NCI-H1436 treated with DMSO at 0.1 percent for 48 hours (cell line): ENCODE measurements at places on chromosomes 16 and 17.

- no peak for DNase-seq
Measured at GRCh38 chr16:57764341-57765159, 29.0 kb downstream of the KATNB1 start.

DNA sequence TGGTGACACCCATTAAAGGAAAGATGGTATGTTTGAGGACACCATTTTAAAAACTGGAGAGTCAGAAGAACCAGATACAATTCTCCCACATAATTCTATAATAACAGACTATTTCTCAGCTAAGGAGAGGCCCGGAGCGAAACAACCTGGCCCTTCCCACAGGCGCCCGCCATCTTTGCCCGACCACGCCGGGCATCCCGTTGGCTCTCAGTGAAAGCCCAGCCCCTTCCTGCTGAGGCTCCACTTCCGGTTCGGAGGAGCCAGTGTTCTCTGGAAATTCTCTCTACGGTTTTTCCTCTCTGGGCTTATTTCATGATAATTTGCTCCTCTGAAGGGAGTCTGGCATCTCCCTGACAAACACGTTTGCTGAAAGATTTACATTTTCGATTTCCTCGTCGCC lies 175.7 kb downstream of the AXIN2 start:
- no peak for DNase-seq

DNA sequence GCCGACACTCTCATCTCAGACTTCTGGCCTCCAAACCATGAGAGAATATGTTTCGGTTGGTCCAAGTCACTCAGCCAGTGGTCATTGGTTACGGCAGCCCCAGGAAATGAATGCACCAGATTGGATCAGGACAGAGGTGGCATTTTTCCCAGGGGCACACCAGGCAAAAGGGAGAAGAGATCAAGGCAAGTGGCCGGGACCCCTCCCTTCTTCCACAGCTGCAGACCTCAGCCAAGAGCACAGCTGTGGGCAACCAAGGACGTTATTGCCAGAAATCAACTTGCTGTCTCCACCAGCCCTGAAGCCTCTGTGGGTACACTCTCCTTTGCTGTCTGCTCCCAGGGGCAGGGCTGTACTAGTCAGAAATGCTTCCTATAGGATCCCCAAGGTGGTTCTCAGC lies 20.7 kb downstream of the LRRC75A start:
- DNase-seq: no peak

DNA sequence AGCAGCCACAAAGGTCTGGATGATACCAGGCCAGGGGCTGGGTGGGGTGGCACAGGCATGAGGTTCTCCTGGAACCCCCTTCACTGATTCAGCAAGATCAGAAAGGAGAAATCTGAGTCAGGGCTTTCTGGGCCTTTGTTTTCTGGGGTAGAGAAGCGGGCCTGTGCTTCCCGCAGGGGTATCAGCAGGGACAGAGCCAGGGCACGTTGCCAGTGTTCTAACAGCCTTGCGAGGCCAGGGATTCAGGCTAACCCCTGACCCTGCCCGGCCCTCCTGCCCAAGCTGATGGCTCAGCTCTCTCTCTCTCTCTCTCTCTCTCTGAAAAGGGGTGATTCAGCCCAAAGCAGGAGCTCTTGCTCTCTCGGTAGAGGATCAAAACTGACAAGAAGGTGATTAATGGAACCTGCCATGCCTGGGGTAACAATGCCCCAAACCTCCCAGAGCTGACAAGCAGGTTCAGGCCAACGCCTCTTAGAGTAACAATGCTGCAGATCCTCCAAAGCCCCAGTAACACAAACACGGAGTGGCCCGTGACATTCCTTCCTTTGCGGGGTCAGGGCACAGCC lies 2.0 kb upstream of the KRT13 start:
- DNase-seq: no peak

DNA sequence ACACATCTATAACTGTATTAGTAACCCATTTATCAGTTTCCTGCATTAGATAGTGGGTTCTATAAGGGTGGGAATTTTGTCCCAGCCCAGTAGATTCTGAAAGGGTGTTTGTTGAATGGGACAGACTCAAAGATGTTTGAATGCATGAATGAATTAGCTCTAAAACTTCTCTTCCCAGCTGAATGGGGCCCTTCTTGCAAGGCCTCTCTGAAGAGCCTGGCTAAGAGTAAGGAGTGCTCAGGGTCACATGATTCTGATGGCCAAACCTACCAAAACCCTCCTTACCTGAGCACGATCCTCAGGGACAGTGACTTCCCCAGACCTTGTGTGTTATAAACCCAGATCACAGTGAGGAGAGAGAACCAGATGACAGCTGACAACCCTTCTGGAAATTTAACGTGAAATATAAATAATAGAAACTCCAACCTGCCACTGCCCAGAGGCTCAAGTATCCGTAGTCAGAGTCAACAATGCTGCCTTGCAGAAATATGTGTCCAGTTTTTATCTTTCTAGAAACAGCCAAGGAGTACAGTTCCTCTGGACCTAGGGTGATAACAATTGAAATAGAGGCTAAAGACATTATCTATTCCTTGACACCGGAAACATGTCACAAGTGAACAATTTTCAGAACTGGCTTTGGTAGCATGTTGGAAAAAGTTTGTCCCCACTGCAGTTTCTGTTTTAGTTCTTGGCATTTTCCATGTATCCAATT lies 268.9 kb upstream of the MAF start:
- no peak for DNase-seq

DNA sequence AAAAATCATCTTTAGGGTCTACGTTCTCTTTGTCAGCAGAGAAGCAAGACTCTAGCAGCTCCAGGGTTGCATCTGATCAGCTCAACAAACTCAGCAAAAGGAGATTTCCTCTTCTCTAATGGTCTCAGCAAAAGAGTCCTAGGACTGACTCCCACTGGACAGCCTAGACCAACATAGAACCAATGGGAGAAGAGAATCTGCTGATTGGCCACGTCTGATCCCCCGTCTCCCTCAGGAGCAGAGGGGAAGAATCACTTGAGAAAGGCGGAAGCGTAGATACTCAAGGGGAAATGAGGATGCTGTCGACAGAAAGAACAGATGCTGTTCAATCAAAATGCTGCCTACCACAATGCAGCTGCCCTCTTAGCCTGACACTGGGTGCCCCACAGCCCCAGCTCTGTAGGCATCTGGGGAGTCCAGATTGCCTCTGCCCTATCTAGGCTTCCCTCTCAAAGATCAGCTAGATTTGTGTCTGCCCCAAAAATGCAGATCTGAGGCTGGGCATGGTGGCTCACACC lies 31.5 kb upstream of the EMP2 start:
- DNase-seq: no peak

- no peak for DNase-seq
Measured at GRCh38 chr16:85140455-85141012, 28.3 kb upstream of the CIBAR2 start.

DNA sequence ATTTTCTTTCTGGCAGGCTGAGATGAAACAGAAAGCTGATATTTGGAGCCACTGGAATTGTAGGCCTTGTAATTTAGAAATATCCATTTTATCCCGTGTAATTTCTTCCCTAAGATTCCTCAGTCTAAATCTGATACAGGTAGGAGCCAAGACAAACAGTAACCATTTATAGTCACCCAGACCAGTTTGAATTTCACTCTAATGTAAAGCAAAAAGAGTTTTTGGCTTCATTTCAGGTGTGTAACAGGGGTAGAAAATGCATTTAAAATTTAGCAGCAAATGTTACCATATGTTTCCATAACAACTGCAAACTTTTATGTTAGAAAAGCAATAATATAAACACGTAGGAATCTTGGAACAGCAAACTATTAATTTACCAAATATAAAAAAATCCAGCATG lies 249.4 kb downstream of the FTO start:
- DNase-seq: no peak

GRCh38 chr17:74957935-74958740 lies 14.4 kb downstream of the HID1 start:
- no peak for DNase-seq

- no peak for DNase-seq
Measured at GRCh38 chr17:77894126-77894956, 64.2 kb upstream of the TNRC6C start.

DNA sequence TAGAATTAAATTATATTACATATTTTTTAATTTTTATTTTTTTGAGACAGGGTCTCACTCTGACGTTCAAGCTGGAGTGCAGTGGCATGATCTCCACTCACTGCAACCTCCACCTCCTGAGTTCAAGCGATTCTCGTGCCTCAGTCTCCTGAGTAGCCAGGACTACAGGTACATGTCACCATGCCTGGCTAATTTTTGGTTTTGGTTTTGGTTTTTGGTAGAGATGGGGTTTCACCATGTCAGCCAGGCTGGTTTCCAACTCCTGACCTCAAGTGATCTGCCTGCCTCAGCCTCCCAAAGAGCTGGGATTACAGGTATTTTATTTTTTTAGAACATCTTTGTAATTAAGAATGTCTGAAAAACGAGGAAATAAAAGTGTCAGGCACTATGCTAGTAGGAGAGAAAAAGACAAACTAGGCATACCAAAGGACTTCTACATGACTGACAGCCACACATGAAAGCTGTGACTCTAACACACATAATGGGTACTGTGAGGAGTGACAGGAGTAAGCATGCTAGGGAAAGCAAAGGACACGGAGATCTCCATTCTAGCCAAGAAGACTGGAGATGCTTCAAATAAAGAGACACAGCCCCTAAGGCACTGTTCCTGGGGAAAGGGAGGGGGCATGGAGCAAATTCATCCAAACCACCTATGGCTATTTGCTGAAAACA lies 7.3 kb downstream of the GNA13 start:
- no peak for DNase-seq

GRCh38 chr17:10368561-10368960 lies 4.2 kb downstream of the MYH13 start:
- DNase-seq: no peak

DNA sequence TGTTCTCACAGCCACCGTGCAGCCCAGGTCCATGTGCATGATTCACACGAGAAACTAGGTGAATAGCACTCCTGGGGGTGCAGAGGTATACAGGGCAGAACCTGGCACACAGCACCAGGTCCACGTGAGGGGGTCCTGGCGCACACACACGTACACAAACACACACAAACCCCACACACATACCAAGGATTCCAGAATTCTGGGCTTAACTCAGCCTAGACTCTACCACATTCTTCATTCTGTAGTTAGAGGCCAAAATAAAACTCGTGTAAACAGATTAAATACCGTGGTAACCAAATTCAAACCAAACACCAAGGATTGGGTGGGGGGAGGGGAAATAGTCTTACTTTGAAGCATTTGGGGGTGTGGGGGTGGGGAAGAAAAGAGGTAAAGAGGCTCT lies 58.5 kb downstream of the XYLT1 start:
- no peak for DNase-seq

DNA sequence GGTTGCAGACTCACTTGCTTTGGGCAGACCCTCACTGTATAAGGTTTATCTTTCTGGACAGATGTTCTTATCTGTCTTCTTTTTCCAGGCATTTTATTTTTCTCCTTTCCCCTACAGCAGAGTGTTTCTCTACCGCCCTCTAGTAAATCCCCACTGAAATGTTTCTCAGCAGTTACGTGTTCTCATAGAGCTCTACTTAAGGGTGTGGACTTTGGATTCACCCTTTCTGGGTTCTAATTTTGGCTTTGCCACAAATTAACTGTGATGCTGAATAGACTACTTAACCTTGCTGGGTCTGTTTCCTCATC lies 2.0 kb downstream of the ADAT1 start:
- DNase-seq: no peak

GRCh38 chr17:17215575-17215974 lies 9.4 kb upstream of the PLD6 start:
- DNase-seq: no peak

DNA sequence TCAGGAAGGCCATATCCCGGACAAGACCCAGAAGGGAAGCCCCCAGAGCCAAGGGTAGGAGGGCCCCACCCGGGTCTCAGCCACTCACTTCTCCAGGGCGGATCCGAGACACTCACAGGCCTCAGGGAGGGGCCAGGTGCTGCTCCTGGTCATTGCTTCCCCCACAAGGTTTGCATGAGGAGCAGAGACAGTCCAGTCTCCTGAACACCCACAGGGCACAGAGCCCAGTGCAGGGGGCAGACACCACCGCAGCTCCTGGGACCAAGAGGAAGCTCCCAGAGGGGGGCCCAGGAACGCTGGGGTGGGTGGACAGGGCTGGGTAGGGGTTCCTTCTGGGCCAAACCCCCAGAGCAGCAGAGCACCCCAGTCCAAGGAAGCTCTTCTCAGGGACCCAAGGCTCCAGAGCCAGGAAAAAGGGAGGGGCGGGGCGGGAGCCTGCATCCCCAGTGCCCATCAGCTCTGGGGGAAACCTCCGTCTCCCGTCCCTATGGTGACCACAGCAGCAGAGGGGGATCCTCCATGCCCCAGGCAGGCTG lies 709 bp upstream of the MRPL28 start:
- DNase-seq: no peak

- DNase-seq: no peak
Measured at GRCh38 chr17:4032738-4033137, 68.5 kb upstream of the ATP2A3 start.

GRCh38 chr17:79294459-79295071 lies 219.9 kb downstream of the ENGASE start:
- DNase-seq: no peak

- DNase-seq: no peak
Measured at GRCh38 chr17:3911271-3912053, 4.8 kb downstream of the P2RX1 start.

DNA sequence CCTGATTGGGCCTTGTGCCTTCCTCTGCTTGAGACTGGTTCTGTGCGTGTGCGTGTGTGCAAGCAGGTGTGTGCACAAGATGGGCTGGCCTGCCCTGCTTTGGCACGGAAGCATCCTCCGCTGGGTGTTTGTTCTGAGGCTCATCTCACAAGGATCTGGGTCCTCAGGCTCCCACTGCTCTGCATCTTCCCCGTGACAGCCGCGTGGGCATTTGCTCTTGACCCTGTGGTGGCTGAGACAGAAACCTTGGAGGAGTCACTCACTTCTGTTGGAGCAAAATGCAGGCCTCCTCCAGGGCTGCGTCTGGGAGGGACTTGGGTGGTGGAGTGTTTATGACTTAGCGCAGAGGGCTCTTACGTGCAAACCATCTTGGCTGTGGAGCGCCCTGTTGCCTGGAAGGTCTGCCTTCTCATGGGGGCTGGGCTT lies 119.2 kb downstream of the RPTOR start:
- no peak for DNase-seq

GRCh38 chr17:10226930-10227695 lies 28.7 kb upstream of the GAS7 start:
- no peak for DNase-seq

- DNase-seq: no peak
Measured at GRCh38 chr17:58605470-58605869, 86.4 kb downstream of the TEX14 start.

DNA sequence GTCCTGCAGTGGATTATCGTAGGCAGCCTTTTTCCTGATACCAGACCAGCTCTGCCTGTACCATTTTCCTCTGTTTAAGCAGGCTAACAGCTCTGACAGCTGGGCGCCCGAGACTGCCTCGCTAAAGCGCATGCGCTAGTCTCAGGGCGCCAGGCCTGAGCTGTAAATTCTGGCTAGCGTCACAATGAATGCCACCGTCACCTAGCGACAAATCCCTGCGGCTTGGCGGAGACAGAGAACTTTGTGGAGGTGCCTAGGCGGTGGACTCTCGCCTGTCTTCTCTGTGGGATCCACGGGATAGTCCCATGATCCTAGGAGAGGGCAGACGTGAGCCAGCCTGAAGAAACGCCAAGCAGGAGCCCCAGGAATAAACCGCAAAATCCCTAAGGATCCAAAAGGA lies 573.9 kb downstream of the KCNJ18 start:
- DNase-seq: no peak
